Stimulated activated CD4-positive, alpha-beta T cell treated with anti-CD3 and anti-CD28 coated beads, Interleukin-12 subunit alpha, Interleukin-12 subunit beta, amount 100 ng/mL, for 48 hours (primary cell): ENCODE measurements at places on chromosomes 7 and 10.

- no peak for DNase-seq
These were observed 502.6 kb downstream of the NRG3 start for GRCh38 chr10:82377608-82378007.

DNA sequence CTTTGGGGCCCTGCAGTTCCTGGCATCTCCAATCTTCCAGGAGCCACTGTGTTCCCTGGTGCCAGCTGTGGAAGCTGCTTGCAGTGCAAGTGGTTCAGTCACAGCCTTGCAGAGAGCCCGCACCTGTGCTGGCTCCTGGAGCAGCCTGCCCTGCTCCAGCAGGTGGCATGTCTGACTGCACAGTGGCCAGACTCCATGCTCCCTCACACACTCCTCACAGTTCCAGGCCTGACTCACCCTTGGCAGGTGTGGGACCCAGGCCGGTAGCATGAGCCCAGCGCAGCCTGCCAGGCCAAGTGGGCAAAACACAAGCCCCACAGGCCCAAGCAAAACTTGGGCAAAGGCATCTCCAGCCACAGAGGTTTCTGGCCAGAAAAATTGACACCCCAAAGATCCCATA is 33.6 kb upstream of the RELN start:
- DNase-seq, result no peak

DNA sequence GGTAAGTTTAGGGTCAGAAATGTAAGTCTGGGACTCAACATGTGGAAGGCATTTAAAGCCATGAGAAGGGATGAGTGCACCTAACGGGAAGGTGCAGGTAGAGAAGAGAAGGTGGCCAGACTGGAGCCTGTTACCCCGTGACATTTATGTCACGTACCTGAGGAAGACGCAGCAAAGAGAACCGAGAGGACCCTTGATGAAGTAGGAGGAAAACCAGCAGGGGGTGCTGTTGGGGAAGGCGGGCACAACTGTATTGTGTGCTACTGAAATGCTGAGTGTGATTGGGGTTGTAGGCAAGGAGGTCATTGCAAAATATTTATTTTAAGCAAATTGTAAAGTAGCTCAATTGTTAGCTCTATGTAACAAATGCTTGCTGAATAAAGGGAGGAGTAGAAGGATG is 338.2 kb upstream of the PRKCQ start:
- peak; percentile 63 for DNase-seq

DNA sequence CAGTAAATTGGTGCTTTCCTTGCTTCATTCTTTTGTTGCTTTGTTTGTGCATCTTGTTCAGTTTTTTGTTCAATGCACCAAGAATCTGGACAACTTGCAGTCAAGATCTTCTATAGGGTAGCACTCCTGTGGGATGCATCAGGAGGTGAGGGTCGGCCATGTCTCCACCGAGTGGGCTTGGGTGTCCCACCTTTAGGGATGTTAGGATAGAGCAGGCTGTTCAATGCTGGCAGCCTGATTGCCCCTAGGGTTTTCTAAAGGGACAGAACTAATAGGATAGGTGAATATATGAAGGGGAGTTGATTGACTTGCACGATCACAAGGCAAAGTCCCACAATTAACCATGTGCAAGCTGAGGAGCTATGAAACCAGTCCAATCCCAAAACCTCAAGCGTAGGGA is 109.9 kb downstream of the GLRX3 start:
- DNase-seq, result no peak

- no peak for DNase-seq
These were observed 2.1 kb downstream of the GLCCI1 start for GRCh38 chr7:7970531-7971307.

DNA sequence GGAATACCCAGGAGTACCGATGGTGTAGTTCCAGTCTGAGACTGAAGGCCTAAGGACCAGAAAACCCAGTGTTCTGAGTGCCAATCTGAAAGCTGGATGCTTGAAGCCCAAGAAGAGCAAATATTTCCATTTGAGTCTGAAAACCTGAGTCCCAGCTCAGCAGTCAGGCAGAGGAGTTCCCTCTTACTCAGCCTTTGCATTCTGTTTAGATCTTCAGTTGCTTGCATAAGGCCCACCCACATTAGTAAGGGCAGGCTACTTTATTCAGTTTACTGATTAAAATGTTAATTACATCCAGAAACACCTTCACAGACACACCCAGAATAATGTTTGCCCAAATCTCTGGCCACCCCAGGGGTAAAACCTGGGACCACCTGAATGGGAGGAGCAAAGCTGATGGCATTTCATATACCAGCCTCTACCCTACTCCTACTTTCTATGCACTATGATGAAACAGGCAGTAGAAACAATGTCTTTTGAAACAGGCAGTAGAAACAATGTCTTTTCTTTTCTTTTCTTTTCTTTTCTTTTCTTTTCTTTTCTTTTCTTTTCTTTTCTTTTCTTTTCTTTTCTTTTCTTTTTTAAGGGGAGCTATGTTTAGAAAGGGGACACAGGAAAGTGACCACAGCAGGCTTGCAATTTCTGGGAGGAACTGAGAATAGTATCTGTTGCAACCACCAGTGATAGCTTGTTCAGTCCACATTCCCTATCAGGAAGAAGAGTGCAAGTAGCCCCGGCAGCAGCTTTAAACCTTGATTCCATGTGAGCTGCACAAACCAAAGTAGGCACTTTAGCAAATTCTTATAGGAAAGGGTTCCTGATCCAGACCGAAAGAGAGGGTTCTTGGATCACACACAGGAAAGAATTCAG is 30.6 kb downstream of the FAM237B start:
- no peak for DNase-seq

- no peak for DNase-seq
These were observed 21.4 kb downstream of the PLPP4 start for GRCh38 chr10:120478386-120478785.

GRCh38 chr10:51369903-51370302 is 295.6 kb downstream of the PRKG1 start:
- DNase-seq, result no peak
